ENCODE measurements at places on chromosomes 1 and 21. TPM values are rescaled to one million over a fixed set of nuclear protein-coding genes. Genes with fewer than 3 reads are reported as not detected.

SLC50A1 gene
- 51.3 TPM for total RNA-seq

TMEM9 gene
- total RNA-seq, result 29.8 TPM

BTG3 gene
- 40.8 TPM for total RNA-seq

PRRX1 gene
- total RNA-seq, result not detected

RXFP4 gene
- total RNA-seq, result 0.16 TPM

DNA sequence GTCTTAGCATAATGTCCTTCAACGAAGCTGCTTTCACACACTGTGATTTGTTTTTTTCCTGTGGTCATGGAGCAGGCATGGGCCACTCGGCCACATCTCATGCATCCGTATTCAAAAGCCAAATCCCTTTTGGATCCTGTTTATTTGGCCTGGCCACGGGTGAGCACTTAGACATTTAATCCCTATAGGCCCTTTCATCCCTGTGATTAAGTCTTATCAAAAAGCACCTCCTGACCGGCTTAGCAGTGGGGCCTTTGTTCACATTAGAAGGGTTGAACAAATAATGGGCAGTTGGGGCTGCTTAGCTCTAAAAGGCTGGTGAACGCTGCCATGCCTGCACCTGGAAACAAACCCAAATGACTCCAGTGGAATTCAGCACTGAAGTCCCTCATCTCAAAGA is 2.0 kb downstream of the KCNE2 start:
- DNase-seq, result no peak

GRCh38 chr1:82593561-82593960 is 792.8 kb downstream of the ADGRL2 start:
- no peak for DNase-seq

DNA sequence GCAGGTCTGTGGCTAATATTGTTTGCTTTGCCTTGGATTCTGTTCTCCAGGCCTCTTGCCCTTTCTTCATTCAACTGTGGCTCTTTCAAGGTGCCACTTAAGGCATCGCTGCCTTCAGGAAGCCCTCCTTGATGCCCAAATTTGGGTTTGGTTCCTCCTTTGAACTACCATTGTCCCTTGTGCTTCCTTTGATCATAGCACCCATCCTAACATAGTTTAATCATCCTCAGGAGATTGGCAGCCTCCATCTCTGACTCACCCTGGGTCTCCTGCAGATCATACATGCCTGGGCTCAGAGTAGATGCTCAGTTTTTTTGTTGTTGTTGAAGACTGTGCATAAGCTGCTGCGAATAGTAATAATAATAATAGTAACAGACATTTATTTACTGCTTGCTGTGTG is 54.4 kb upstream of the ACOT11 start:
- no peak for DNase-seq

DNA sequence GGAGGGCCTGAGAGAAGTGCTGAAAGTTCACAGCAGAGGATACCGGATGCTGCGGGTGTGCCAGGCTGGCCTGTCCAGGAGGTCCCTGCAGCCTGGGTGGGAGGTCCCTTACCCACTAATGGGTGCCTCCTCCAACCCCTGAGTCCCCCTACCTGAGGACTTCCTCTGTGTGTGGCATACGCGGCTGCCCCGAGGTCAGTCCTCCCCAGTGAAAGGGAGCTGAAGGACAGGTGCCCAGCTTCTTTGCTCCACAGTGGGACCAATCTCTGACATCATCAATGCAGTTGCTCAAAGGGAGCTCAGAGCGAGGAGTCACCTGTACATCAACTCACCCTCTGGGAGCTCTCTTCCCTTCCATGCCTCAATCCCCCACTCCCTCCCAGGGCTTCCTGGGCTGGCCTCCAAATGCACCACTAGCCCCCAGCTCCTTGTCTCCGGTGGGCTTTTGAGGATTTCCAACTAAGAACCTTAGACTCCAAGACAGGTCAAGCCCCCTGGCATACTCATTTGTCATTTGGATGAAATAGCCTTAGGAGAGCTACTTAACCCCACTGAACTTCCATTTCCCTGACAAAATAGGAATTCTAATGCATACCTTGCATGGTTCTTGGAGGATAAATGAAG is 53.9 kb downstream of the PDE9A start:
- DNase-seq, result no peak

DNA sequence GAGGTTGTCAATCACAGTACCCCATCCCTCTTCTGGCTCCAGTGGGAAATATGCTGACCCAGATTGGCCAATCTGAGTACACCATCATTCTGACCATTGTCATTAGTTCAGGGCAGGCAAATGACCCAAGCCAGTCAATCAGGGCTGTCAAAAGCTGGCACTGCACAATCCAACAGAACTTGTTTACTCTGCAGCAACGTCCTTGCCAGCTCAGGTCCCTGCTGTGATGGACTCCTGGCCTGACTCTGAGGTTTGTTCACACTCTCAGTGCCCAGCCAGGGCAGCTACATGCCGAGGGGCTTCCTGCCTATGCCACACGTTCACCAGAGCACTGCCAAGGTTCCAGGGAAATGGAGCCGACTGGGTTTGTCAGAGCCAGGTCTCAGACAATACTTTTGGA is 14.7 kb upstream of the OVAAL start:
- DNase-seq, result no peak

- DNase-seq, result no peak
Measured at GRCh38 chr21:28604946-28605537, 387.6 kb downstream of the LTN1 start.

- DNase-seq, result no peak
Measured at GRCh38 chr1:55893155-55893554, 678.0 kb upstream of the USP24 start.

DNA sequence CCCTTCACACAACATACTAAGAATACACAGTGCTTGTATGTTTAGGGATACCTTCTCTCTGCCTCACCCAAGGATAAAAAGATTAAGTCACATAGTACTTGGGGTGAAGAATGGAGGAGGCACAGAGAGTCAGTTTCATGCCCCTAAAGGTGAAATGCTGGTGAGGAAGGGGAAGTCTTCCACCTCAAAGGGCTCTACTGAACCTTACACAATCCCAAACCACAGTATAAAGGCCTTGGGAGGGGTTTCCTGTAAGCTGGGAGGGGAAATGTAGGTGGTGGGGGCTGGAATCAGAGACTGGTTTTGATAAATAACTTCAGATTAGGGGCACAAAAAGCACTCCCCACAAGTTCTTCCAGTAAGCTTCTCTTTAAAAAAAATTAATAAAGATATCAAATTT is 3.5 kb downstream of the MINDY1 start:
- DNase-seq, result no peak

GRCh38 chr1:246483569-246483933 is 23.5 kb downstream of the SMYD3 start:
- no peak for DNase-seq

- no peak for DNase-seq
Measured at GRCh38 chr1:71755441-71755840, 526.9 kb downstream of the NEGR1 start.

DNA sequence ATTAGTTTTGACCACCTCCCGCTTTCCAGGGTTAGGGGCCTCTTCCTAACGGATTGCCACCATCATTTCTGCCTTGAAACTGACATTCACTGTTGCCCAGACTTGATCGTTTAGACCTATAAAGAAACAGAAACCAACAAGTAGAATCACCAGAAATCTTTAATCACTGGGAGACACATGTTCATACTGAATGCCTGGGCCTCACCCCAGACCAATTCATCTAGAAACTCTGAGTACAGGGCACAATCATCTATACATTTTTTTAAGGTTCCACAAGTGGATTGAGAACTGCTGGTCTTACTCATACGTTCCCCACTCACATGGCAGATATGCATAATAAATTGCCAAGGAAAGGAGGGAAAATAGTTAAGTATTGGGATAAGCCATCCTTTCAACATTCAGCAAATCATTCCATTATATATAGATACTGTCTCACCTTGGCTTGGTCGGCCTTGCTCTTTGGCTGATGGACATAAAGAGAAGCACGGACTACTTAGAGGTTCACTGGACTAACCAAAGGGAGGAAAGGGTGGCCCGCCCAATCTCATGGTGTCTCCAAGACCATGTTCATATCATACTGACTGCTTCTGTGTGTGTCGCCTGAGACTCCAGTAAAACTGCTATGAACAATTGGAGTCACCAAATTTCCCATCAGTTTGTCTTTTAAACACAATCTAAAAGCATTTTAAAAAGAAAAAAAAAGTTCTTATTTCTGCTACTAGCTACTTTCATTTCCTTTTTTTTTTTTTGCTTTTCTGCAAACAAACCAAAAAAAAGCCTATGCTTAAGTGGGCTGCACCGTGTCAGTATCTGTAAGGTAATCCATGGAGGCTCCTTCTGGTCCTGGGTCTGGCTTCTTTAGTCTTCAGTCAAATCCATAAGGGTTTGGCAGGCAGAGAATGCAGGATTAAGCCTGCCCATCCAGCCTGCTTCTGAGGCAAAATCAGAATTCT is 9.4 kb upstream of the TARBP1 start:
- peak; percentile 21 for DNase-seq

DNA sequence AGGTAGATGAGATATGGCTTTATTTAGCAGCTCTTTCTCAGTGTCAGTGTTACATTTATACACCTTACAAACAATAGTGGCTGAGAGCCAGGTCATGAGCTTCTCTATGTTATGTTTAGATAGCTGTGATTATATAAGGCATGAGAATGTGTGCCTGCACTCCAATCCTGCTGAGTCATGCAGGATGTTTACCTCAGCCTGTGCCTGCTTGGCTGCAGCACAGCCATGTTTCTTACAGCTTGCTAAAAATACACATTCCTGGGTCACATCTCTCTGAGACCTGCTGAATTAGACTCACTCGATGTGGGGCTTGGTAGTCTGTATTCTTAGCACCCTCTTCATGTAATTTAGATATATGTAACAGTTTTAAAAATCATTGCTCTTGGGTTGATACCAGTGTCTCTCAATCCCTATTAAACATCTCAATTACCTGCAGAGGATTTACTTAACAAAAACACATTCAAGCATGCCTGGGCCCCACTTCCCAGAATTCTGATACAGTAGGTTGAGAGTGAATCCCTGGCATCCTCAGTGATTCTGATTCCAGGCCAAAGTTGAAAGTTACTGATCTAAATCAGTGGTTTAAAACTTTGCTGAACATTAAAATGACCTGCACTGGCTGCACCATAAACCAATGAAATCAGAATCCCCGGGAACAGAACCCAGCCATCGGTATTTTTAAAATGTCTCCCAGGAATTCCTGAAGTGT is 107.5 kb downstream of the GDAP2 start:
- DNase-seq, result no peak

DNA sequence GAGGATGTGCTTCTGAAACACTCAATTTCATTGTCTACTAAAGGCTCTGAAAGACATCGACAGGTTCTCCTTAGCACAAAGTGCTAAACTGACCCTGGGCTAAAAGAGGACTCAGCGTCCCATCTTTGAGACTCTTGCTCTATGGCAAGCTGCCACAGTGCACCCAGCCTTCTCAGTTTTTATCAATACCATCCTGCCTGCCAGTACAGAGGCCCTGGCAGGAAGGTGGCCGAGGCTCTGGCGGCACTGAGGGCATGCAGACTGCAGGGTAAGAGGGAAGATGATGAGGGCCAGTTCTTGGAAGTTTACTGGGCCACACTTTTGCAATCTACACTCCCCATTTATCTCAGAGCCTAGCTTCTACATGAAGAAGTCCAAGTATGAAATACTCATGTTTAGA is 5.3 kb downstream of the OLFML2B start:
- DNase-seq, result no peak

GRCh38 chr1:958823-959730 is at the start of gene NOC2L:
Gene NOC2L (minus strand): TSS chr1:959256. CDS start chr1:959240, 16 bp downstream.
- DNase-seq, result peak; percentile 94

GRCh38 chr1:16048573-16049189 is 5.1 kb downstream of the CLCNKB start:
- peak; percentile 55 for DNase-seq

DNA sequence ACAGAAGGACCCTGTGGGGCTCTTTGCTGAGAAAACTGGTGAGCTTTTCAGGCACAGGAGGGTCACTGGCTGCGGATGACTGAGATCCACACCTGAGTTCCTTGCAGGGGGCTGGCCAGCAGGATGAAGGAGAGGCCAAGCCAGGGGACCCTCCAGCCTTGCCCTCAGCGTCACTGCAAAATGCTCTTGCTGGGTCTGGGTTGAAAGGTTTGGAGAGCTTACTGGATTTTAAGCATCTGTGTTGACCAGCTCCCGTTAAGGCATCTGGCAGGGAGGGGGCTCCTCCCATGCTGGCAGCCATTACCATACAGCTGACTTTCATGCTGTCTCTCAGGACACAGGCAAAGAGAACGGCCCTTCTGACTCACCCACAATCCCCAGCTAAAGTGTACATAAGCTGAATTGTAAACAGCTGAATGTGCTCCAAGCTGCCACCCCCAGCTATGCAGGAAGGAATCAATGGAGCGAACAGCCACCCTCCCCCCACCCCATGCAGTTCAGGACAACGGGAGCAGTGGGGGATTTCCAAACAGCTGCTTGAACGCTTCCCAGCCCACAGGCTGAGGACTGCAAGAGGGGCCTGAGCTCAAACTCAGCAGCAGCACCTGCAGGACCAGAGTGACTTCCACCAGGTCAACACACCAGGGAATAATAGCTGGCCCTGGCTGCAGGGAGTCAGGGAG is 21.3 kb upstream of the A3GALT2 start:
- DNase-seq, result no peak

- DNase-seq, result peak; percentile 64
Measured at GRCh38 chr1:84892705-84893618, at the start of gene LPAR3. Gene LPAR3 (minus strand): TSS chr1:84893206. CDS start chr1:84866120, 27,086 bp downstream.

GRCh38 chr1:108034396-108034795 is 69.4 kb upstream of the VAV3 start:
- no peak for DNase-seq

DNA sequence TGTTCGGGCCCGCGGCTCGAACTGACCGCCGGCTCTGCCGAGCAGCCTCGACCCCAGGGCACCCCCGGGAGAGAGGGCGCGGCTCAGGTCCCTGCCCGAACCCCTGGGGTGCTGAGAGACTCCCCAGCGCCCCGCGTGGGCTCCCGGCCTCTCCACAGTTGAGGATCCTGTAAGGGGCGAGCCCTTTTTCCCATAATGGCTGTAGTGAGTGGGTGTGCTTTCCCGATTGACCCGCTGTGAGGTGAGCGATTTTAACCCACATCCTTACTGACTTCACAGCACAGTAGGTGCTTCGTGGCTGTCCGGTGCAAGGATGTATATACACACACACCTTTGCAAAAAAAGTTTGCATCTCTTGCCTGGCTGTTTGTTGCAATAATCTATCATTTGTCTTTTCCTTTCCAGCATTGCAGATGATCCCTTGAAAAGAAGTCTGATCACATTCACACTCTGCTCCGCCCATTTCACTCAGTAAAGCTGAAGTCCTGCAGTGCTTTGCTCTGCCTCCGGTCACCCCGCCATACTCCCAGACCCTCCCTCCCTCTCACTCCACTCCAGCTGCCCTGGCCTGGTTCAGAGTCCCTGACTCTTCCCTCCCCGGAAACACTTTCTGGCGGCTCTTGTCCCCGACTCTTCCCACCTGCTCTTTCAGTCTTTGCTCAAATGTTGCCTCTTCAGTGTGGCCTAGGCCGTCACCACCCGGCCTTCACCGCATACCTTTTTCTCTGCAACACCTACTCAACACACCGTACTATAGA is 955 bp upstream of the UBE2G2 start:
- no peak for DNase-seq

DNA sequence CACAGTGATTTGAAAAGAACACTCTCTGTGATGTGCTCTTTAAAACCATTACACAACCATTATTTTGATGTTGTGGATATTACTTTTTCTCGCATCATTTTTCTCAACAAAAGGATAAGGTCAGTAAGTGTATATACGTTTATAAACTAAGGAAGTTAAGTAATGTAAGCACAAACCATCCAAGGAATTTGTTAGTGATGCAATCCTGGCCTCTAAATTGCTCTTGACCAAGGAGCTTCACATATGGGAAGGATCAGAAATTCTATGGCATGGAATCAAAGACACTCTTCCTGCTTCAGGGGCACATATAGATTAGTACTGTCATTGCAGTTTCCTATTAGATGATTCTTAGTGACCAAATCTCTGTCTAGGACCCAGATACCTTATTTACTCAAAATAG is 3.6 kb upstream of the PPP2R5A start:
- DNase-seq, result no peak

- no peak for DNase-seq
Measured at GRCh38 chr1:224883091-224883490, 46.4 kb upstream of the DNAH14 start.
